ENCODE measurements at places on chromosomes 2 and 18.
A peak's percentile ranks its signal among the peaks of the same experiment; 100 is the strongest.

GRCh38 chr2:47056868-47057686 lies 98.0 kb downstream of the STPG4 start:
- no peak for DNase-seq

- DNase-seq: no peak
Measured at GRCh38 chr2:2568411-2568810, 237.3 kb upstream of the MYT1L start.

GRCh38 chr2:68739595-68740399 lies 5.2 kb downstream of the ARHGAP25 start:
- DNase-seq: no peak

DNA sequence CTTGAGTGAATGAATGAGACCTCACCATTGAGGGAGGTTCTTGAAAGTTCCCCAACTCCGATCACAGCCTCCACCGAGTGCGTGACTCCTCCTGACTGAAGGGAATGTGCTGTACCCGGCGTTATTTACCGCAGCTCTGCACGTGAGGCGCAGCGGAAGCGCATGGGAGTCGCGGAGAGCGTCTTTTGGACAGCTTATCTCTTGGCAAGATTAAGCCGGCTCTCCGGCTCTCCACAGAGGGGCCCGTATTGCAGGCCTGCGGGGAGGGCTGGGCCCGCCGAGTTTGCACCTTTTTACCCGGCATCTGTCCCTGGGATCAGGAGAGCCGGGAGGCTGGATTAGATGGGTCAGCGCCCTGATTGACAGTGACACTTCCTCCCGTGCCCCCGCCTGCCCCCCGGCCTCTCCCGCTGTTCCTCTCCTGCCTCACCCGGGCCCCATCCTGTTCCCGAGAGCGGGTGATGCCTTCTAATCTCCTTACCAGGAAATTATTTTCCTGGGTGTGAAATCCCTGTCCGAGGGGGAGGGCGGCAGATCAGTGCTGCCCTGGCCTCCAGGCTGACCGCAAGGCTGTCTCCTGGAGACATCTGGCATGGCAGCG lies 176.3 kb downstream of the INHBB start:
- DNase-seq: no peak

- DNase-seq: no peak
Measured at GRCh38 chr2:7976206-7976605, 705.6 kb upstream of the ID2 start.

DNA sequence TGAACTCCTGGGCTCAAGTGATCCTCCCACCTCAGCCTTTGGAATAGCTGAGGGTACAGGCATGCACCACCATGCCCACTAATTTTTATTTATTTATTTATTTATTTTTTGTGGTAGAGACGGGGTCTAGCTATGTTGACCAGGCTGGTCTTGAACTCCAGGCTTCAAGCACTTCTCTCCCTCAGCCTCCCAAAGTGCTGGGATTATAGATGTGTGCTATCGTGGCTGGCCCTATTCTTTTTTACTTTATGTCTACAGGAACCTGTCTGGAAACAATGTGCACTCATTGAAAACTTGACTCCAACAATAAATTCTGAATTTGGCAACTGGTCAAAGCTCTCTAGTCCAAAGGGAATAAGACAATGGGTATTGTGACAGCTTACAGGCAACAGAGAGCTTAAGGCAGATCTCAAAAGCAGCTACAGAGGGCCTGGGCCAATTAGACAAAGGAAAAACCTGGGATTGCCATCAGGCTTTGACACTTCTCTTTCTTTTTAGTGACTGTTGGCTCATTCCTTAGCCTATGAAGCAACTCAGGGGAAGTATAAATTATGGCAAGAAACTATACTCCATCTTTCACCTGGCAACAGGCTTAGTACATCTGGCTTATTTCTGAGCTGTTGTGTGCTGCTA lies 55.1 kb upstream of the RAPGEF4 start:
- no peak for DNase-seq

GRCh38 chr2:201631041-201631440 lies 12.3 kb downstream of the TMEM237 start:
- no peak for DNase-seq

DNA sequence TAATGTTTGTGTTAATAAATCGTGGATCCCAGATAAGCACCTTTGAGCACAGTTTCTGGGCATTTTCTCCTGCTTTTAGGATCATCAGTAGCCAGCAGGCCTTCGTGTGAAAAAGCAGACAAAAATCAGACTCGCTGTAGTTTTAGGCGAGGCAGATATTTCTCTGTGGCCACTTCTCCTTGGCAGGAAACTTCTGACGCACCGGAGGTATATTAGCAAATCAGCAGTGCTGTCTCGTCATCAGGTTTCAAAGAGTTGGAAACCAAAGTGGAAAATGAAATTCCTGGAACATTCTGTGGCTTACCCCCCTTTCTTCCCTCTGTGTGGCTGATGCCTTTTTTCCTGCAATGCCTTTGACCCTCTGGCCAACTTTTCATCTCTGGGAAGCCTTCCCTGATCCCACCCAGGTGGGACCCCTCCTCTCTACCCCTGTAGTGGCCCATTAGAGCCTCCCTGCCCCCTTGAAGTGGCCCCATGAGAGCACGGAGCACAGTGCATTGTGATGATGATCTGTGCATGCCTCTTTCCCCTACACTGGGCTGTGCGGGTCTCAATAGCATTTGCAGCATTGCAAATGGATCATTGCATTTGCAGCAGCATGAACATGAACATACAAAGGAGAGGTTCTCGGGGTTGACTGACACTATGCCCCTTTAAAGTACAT lies 93.3 kb downstream of the RNF144A start:
- peak; percentile 81 for DNase-seq

- DNase-seq: peak; percentile 85
Measured at GRCh38 chr2:98909317-98910211, 26.5 kb downstream of the CRACDL start.

DNA sequence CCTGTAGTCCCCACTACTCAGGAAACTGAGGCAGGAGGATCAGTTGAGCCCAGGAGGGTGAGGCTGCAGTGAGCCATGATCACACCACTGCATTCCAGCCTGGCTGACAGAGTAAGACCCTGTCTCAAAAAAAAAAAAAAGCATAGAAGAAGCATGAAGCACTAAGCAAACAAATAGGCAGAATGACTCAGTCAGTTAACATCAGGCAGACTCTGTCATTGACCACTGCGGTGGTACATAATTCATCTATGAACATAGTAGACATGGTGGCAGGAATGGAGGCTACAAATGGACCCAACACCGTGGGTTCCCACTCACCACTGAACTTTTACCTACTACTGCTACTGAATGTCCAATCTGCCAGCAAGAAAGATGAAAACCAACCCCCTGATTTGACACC lies 7.6 kb upstream of the ASXL2 start:
- DNase-seq: peak; percentile 86

DNA sequence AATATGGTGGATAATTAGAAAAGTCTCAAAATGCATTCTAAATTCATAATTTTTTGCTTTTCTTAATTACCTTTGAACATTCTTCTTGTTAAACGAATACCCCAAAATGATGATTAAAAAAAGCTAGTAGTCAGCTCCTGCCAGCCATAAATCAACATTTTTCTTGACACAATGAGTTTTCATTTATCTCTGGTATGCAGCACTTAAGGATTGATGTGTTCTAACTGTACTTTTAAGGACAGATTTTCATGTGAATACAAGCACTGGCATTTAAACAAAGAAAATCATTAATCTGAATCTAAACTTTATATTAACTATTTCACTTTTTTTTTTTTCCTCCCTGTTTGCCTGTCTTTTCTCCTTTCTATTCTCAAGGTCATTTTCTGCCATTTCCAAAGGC lies 976.8 kb downstream of the TMEM182 start:
- DNase-seq: no peak

- DNase-seq: peak; percentile 98
Measured at GRCh38 chr2:234363011-234363487, 133.8 kb downstream of the ARL4C start.

GRCh38 chr2:8669157-8669817 lies 12.6 kb upstream of the ID2 start:
- DNase-seq: no peak

GRCh38 chr18:75016025-75016717 lies 192.8 kb downstream of the PTGR3 start:
- DNase-seq: no peak

GRCh38 chr2:54012538-54013141 lies 41.8 kb upstream of the PSME4 start:
- DNase-seq: no peak

DNA sequence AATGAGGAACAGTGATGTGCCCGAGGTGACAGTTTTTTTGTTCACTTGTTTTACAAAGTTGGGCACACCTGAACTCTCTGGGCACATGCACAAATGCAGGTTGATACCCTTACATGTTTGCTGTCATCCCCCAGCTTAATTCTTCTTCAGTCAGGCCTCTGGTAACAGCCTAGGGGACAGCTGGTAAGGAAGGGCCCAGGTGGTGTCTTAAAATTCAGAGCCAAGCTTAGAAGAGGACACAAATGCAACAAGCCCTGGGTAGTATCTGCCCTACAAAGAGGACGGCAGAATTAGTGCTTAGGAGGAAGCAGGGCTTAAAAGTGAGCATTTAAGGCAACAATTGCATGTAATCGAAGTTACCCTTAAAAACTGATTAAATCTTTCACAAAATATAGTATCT lies 171.9 kb upstream of the ACAA2 start:
- DNase-seq: no peak

DNA sequence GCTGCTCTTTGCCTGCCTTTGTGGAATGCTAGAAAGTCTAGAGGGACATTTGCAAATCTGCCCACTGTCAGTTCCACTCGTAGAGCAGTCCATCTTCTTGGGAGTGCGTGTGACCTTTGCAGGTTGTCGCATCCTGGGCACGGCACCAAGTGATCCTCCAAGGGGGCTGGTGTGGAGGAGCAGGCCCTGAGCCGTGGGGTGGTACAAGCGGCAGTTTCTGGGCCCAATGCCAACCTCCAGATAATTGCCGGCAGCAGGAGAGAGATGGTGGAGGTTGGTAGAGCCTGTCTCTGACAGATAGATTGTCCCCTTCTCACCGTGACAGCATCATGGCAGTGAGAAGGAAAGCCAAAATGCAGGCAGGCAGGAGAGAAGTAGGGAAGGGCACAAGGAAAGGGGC lies 150.7 kb upstream of the SLC14A2 start:
- no peak for DNase-seq

DNA sequence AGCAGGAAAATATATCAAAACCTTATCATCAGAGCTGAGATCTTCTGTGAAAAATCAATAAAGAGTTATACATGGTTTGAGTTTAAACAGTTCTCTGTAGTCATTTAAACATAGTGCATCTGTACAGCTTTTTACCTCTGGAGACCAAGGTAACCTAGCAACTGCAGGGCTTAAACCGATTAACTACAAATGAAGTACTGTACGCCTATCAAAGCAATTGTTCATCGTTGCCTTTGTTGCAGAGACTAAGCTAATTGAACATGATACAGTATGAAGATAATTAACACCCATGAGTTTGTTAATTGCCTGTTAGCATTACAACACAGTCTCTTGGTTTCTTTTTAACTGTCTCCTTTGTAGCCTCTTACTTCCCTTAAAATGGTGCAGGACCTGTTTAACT lies 147.9 kb downstream of the LNPK start:
- no peak for DNase-seq

DNA sequence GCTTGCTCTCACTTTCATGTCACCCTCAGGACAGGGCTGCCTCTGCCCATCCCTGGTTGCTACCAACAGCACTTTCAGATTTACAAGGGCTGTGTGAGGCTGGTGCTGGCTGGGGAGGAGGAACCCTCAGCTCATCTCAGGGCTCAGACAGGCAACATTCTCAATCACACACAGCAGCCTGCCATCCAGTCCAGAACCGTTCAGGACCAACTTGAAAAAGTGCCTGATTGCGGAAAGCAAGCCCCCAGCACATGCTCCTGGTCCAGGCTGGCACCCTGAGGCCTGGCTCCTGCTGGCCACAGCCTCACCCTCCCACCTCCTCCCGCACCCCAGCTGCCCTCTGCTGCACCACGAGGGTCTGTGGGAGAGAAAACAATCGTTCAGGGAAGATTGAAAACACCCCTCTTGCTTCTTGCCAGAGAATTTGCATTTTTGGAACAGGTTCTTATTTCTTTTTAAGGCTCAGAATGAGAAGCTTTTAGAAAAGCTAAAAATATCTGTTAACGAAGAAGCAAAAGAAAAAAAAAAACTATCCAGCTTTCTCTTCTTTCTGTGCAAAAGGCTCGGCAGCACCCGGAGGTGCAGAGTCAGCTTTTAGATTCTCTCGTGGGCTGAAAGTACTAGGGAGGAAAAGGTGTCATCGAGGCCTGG lies 403.8 kb upstream of the ID2 start:
- DNase-seq: no peak

GRCh38 chr2:197498937-197499593 lies 575 bp downstream of the HSPD1 start:
- DNase-seq: peak; percentile 37

- peak; percentile 13 for DNase-seq
Measured at GRCh38 chr2:73762571-73762970, 17.3 kb downstream of the DUSP11 start.

DNA sequence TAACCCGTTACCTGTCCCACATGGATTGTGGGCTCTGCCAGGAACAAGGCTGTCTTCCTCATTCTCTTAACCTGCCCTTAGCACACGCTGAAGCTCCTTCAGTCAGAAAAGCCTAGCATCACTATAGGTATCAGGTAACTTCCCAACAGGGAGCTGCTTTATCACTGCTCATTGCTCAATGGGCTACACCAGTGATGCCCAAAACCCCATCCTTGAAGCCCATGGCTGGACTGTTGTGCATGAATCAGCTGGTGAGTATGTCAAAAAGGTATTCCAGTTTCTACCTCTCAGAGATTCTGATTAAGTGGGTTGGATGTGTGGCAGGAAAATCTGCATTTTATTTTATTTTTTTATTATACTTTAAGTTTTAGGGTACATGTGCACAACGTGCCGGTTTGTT lies 362.2 kb downstream of the LRATD1 start:
- no peak for DNase-seq

- DNase-seq: no peak
Measured at GRCh38 chr18:77038182-77038858, 94.3 kb downstream of the MBP start.

- DNase-seq: no peak
Measured at GRCh38 chr2:75326645-75327044, 127.3 kb upstream of the TACR1 start.

DNA sequence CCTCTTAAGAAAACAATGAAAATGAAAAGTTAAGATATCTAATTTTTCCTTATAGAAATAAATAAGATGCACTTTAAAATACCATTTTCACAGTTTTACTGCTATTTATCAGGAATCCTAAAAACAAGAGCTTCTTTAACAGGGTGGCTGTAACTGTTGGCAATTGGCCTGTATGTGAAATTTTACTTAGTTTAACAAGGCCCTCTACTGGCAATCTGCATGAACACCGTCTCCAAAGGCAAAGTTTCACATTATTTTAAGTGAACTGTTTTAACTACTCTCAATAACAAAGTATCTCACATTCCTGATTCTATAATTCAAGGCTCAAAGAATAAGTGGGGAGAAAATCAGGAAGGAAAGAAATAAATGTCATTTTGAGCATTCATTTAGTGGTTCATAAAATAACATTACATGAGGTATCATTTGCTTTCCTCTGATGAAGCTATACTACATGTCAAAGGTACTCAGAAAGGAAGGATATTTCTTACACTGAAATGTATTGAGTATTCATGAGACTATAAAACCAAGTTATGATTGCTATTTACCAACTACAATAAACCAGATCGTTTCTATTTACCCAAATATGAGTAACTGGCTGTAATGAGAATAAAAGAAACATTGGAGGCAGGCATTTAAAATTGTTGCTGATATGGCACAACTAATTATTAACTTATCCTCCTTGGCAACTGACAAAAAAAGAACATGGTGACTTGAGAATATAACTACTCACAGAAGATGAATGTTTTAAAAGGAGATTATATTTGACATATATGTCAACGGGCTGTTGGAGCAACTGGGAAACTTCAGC lies 7.0 kb downstream of the NCKAP5 start:
- DNase-seq: peak; percentile 69

GRCh38 chr2:239775623-239776435 lies 249.3 kb downstream of the NDUFA10 start:
- DNase-seq: no peak
